C1 segment of cervical spinal cord (tissue), 14 donors: ENCODE measurements at places on chromosomes 12 and 14.

- DNase-seq: no peak
Measured at GRCh38 chr12:105357162-105357691, 26.7 kb downstream of the C12orf75 start.

- DNase-seq: no peak
Measured at GRCh38 chr12:178829-179109, 35.2 kb downstream of the SLC6A12 start.

DNA sequence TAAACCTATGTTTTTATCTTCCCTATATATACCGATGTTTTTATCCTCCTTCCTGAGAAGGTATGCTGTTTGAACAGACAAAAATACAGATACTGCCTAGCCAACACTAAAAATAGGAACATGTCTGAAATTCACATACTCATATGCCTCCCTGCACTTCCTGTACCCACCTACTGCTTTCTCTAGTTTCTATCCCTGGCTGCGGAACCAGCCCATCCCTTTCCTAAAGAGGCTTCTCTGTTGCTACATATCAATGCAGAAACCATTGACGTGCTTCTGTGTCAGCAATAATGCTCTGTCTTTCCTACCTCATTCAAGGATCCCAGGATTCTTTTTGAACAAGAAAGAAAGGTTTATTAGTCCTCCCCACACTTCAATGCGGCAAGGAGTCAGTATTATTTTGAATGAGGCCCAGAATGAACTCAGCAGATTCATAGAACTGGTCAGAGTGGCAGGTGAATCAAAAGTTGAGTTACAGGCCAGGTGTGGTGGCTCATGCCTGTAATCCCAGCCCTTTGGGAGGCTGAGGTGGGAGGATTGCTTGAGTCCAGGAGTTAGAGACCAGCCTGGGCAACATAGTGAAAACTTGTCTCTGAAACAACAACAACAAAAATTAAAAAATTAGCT is 67.8 kb upstream of the NAP1L1 start:
- no peak for DNase-seq

DNA sequence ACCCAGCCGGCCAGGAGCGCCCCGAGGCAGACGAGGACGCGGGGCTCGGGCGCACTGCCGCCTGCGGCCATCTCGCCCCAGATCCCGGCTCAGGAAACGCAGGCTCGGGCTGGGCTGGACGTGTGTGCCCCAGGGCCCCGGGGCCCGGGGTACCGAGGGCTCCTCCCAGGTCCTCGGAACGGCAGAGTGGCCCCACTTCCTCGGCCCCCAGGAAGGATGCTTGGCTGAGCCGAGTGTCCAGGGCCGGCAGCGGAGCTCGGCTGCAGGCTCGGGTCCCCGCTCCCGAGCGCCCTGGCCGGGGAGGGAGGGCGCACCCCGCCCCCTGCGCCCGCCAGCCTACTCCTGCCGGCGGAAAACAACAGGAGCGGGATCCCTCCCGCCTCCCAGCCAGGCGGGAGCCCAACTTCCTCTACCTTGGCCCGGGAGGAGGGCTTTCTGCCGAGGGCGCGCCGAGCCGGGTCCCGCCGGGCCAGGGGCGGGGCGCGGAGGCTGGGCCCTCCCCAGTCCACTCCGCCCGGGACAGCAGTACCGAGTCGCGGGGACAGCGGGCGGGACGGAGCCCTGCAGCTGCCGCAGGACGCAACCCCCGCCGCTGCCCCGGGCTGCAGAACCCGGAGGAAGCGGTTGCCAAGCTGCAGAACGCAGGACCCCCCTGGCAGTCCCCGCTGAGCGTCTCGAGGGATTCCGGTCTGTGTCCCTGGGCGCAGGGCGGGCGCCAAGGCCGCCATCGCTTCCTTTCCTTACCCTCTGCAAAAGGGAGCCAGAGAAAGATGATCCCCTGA is at the start of gene VSIG10:
Gene VSIG10 (minus strand): TSS at position 411 of the 782 bp plus-strand sequence. CDS start 340 bp downstream, at position 71.
- peak; percentile 56 for DNase-seq

- no peak for DNase-seq
Measured at GRCh38 chr12:2190896-2191533, 138.2 kb downstream of the CACNA1C start.

DNA sequence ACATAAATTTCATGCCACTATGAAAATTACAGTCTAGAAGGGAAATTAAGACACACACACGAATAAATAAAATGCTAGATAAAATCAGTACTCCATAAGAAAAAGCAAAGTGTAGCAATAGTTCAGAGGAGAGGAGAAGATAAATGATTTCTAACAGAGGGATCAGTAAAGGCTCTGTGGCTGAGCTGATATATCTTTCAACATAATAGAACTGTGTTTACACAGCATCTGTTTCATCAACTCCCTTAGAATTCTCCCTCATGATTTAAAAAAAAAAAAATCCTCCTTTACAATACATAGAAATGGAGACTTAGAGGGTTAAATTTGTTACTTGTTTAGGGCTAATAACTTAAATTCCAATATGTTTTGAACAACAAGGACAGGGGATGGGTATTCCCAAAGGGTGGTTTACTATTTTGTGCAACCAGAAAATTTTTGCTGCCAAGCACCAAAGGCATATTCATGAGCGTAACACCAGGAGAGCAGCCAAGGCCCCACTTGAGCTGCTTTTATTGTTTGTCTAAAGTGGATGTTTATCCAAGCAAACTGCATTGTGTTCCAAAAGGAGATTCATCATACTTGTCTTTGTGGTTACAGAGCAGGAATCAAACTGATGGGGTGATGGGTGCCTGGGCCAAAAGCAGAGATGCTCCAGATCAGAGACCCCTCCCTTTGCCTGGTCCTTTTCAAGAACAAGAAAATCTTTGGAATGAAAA is 162.7 kb downstream of the BMP4 start:
- peak; percentile 22 for DNase-seq

DNA sequence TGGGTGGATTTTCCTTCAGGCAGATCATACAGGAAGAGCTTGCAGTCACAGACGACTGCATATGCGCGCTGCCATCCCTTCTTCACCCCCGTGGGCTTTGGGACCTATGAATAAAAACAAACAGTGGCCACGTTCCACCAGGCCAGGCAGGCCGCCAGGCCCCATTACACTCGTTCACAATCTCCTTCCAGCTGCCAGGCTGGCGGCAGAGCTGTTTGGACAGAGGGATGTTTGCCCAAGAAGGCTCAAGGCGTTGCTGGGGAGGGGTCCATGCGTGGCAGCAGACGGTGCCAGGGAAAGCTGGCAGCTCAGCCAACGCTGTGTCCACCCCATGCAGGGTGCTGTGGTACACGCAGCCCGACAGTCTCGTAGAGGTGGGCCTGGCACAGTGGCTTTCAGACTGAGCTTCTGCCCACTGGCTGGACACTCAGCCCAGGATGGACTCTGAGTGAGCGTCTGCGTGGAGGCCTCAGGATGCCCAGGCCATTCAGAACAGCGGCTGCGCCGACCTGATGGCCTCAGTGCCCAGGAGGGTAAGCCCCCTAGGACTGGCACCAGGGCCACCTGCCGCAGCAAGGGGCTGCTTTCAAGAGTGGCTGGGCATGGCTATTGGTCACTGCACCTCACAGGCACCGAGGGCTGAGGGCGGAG is 27.5 kb downstream of the AMN start:
- DNase-seq: peak; percentile 41

DNA sequence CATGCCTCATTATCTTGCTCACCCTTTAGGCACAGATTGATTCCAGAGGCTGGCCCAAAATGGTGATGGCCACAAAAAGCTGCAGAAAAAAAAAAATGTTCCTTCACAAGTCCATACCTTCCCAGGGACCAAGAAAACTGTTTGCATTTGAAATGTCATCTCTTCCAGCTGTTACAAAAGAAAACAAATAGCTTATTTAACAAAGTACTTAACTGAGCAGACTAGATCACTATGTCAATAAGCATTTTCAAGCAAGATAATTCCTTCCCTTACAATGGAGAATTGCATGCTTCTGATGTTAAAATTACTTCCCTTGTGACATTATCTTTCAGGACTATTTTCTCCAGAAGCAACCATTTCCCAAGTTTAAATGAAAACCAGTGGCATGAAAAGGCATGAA is 377.9 kb upstream of the KITLG start:
- no peak for DNase-seq

DNA sequence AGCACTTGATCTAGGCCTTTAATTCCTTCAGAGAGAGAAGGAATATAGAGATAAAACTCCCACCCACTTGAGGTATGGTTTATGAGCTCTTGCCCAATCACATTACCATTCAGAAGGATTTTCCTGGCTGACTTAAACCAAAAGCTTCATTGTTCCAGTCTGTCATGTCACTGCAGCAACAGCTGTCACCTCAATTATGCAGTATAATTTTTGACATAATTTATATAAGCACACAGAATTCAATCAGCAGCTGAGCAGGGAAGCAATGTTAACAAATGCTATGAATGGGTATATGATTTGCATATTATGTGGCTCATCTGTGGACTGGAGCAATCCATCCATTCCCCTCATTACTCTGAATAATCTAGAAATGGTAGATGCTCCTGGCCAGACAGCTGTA is 40.3 kb downstream of the CBX5 start:
- DNase-seq: no peak

GRCh38 chr14:62126879-62127478 is 364.8 kb downstream of the SNAPC1 start:
- DNase-seq: peak; percentile 15

DNA sequence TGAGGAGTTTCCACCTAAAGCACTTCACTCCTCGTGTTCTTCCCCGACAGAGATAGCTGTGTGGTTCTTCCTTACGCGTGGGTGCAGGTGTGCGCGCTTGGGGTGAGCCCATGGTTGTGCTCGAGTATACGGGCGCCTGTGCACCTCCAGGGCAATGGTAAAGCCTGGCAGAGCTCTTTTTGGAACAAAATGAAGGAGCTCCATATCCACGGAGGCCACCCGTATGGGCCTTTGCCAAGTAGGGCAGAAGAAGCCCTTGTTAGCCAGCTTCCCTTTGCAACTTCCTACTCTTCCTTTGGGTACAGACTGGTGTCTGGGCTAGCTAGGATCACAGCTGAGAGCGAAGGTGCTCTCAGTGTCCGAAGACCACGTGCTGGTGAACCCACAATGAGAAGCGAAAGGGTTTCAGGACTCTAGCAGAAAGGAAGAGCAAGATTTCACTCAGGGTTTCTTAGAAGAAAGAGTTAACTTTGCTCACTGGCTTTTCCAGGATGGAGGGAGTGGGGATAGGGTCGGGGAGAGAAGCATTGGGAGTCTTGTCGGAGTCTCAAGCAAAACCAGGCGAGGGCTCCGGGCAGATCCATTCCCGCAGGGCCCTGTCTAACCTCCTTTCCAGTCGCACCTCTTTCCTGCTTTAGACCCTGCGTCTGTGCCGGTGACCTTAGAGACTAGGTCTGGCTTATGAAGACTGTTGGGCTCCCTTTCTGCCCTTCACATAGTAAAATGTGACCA is 960 bp upstream of the LRFN5 start:
- no peak for DNase-seq

DNA sequence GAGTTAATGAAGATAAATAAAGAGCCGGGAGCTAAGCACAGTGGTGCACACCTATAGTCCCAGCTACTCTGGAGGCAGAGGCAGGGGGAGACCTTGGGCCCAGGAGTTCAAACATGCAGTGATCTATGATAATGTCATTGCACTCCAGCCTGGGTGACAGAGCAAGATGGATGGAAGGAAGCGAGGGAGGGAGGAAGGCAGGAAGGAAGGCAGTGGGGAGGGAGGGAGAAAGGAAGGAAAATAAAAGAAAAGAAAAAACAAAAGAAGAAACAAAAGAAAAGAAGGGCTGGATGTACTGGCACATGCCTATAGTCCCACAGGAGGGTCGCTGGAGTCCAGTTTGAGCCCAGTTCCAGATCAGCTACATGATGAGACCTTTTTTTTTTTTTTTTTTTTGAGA is 19.0 kb upstream of the SP7 start:
- DNase-seq: no peak

- DNase-seq: no peak
Measured at GRCh38 chr12:6850796-6851152, 312 bp downstream of the CDCA3 start.

DNA sequence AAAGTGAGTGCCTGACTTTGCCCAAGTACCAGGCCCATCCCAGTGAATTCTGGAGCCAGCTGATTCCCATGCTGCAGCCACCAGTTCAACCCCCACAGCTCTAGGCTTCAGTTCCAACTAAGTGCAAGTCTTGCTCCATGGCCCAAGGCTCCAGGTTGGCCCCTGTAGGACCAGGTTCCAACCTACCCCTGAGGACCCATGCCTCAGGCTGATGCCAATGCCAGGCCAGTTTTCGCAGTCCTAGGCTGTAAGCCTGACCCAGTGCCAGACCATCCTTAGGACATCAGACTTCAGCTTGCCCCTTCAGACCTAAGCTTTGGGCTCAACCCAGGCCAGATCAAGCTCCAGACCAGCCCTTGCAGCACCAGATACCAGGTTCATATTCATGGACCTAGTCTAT is 352.6 kb downstream of the FSCB start:
- no peak for DNase-seq

- DNase-seq: no peak
Measured at GRCh38 chr14:96962337-96962736, 165.2 kb downstream of the VRK1 start.

DNA sequence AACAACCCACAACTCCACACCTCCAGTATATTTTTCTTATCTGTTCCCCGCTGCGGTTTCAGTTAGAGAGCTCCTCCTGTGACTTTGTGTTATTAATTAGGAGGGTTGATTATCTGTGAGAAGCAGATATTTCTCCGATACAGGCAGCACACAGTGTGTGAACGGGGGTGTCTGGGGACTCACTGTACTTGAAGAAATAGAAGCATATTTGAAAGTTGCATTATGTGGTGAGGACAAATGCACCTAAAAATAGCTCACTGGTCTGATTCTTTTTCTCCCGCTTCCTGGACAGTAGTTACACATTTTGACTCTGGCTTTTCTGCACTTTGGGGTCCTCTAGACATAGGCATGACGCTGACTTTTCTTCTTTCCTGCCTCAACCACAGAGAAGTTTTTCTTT is 277.7 kb downstream of the VRK1 start:
- DNase-seq: no peak

GRCh38 chr14:52455291-52456088 is 96.8 kb downstream of the TXNDC16 start:
- DNase-seq: no peak

- no peak for DNase-seq
Measured at GRCh38 chr14:44662250-44662891, 155.3 kb upstream of the FSCB start.

DNA sequence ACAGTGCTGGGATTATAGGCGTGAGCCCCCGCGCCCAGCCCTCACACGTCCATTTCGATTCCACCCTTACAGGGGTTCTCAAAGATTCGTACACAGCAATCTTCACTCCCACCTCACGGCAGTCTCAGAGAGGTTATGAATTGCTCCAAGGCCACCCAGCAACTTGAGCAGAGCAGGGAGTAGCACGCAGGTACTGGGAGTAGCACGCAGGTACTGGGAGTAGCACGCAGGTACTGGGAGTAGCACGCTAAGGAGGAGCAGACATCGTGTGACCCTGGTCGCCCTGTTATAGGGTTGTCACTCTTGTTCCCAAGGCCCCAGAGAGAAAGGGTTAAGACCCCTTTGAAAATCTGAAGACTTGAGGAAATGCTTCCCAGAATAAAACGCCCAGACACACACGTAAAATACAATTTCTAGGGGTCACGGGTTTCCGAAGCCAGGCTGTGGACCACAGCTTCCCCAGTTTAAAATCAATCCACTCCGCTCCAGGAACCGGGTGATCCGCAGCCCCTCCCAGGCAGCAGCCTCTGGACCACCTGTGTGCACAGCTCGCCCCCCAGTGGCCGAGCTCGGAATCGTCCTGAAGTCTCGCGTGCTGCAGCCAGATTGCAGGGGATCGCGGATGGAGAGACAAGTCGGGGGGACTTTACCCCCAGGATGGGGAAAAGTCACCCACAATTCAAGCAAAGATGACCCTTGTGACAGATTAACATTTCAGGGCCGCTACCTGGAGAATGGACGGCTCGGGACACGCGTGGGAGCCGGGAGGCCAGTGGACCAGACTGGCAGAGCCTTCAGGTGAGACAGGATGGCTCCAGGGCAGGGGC is 92.0 kb downstream of the SCARB1 start:
- peak; percentile 67 for DNase-seq
